COR-L47 (cell line): ENCODE measurements at places on chromosomes 4 and X.

- no peak for DNase-seq
Observed at GRCh38 chr4:170391066-170391740, 301.4 kb upstream of the AADAT start.

GRCh38 chr4:184439856-184440594 is 34.3 kb downstream of the IRF2 start:
- DNase-seq, result no peak

DNA sequence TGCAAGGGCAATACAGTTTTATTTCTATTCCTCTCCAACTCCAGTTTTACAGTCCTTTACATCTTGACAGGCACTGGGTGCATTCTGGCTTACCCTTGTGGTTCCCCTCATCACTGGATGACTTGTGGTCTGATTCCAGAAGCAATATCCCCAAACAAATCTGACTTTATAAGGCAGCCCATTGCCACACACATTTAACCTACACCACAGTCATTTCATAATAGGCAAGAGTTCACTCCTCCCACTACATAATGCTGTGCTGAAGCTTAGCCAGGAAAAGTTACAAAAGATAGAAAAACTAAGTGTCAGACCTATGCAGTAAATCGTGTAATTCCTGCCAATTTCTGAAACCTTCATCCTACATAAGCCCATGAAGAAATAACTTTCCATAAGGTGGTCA is 82.9 kb upstream of the MID1IP1 start:
- no peak for DNase-seq

- no peak for DNase-seq
Observed at GRCh38 chr4:69484011-69484410, 11.7 kb downstream of the UGT2B4 start.

DNA sequence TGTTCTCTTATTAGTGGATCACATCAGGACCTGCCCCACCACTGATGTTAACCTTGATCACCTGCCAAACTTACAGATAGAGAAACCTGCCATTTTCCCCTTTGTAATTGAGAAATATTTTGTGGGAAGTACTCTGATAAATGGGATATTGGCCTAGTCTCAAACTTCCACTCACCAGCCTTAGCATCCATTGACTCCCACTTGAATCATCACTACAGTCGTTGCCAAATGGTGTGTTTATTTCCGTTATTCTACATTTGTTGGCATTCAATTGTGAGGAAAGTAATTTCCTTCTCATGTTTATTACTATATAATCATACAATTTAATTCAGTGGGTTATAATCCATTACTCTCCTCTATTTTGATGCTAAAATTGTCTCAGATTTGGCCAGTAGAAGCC is 156.4 kb upstream of the CXCL13 start:
- no peak for DNase-seq

DNA sequence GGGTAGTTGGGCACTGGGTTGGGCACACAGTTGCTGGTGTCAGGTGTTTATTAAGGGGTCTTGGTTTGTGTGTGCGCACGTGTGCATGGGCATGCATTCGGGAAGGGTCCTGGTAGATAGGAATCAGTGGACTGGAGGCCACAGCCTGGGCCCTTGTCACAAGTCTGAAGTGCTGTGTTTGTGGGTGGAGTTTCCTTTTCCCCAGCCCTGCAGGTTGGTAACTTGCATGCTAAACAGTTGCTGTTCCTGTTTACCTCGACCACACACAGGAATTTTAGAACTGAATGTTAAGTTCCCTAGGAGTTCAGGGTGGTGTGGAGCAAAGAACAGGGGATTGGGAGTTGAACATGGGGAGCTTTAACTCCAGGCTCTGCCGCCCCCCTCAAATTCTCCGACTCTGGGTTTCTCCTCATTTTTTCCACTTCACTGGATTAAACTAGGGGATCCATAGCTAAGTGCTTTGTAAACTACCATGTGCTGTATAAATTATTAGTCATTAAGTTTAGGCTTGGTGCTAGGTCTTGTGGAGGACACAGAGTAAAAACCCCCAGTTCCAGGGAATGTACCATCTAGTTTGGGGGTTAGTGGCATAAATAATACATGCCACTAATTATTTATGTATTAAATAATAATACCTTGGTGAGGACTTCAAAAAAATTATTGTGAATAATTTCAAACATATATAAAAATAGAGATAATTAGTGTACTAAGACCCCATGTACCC is 49.0 kb downstream of the STARD8 start:
- DNase-seq, result no peak

DNA sequence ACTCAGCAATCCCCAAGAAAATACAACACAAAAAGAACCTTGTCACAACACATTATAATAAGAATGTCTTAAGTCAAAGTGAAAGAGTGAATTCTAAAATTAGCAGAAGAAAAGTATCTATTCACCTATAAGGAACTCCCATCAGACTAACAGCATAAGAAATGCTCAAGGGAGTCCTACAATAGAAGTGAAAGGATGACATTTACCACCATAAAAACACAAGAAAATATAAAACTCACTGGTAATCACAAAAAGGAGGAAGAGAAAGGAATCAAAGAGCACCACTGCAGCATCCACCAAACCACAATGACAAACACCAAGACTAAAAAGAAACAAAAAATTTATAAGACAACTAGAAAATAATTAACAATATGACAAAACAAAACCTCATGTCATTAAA is 257.0 kb upstream of the AGTR2 start:
- DNase-seq, result no peak

- no peak for DNase-seq
Observed at GRCh38 chrX:13774696-13775095, 40.1 kb downstream of the OFD1 start.

- DNase-seq, result peak; percentile 78
Observed at GRCh38 chr4:153466081-153466948, at the start of gene TMEM131L. TSS of gene TMEM131L (plus strand) at chr4:153466360. CDS start at chr4:153466398, 38 bp downstream.

DNA sequence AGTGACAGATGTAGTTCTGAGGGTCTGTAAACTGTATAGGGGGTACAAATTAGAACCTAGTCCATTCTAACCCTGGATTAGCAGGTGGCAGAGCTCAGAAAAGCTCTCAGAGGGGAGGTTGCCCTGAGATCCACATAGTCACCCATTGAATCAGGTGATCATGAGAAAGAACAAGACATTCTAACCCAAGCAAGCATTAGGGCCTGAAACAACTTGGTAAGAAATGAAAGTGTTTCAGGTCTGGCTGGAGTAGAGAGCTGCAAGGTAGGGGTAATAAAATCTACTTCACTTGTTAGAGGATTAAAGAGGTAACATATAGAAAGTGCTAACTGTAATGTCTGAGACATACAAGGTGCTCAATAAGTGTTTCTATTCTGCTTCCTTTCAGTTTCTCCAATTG is 8.8 kb upstream of the BMP2K start:
- DNase-seq, result no peak

DNA sequence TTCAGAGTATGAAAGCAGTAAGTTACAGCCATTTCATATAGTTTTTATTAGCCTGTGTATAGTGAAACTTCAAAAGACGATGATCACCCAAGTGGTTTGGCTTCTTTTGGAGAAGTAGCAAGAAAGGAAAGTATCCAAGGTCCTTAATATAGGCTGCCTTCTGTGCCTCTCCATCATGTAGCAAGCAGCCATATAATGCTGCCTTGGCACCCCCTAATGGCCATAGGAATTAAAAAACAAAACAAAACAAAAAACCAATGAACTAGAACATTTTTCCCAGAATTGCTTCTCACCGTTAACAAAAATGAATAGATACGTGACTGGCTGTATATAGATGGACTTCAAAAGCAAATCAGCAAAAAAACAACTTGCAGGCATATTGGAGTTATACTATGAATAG is 18.9 kb downstream of the LAMP2 start:
- DNase-seq, result no peak
